T-helper 2 cell treated with Interferon-gamma antibody and Interleukin-4, amounts not matched to agents 5 μg/mL and 100 μg/mL, for 36 hours (primary cell): ENCODE measurements at places on chromosomes 5 and 9.

GRCh38 chr5:59810041-59810440, 83.5 kb downstream of the PDE4D start:
- no peaks in the 10 kb centered on the region for H3K4me1 ChIP-seq
- H3K27ac ChIP-seq: no peak overlapping the region
- peaks cover 11% of the 10 kb centered on the region for H3K27me3 ChIP-seq
- no peak overlapping the region for H3K4me3 ChIP-seq
- no peaks in the 10 kb centered on the region for H3K36me3 ChIP-seq

GRCh38 chr5:88760527-88760926, 122.5 kb downstream of the MEF2C start:
- DNase-seq: no peak
- H3K27me3 ChIP-seq: peaks cover 25% of the 10 kb centered on the region
- no peaks in the 10 kb centered on the region for H3K4me1 ChIP-seq
- H3K36me3 ChIP-seq: no peaks in the 10 kb centered on the region
- no peak overlapping the region for H3K4me3 ChIP-seq
- H3K27ac ChIP-seq: no peak overlapping the region

DNA sequence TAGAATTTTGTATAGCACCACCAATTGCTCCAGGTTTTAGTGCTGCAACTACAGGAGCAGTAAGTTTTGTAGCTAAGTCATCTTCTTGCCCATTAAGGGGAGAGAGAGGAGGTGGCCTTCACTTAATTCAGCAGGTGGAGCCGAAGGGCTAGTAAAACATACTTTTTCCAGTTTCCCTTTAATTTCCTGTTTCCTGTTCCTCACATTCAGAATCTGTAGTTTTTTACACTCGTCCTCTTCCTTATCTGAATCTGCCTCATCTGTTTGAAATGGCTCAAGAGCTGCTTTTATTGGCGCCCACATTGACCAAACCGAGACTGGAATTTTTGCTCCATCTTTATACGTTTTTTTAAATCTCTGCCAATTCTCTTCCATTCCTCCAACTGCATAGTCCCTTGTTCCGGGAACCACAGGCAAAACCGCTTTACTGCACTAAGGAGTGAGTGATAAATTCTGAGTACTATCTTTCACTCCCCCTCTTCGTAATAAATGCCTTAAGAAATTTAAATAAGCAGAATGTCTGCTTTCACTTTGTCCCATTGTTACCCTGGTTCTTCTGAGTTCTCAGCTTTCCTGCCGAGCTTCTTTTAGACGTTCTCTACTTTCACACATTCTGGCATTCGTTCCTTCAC, 133.9 kb downstream of the DROSHA start:
- peaks cover 16% of the 10 kb centered on the region for H3K36me3 ChIP-seq
- no peak overlapping the region for H3K4me3 ChIP-seq
- H3K4me1 ChIP-seq: no peaks in the 10 kb centered on the region
- DNase-seq: no peak

- peaks cover 41% of the 10 kb centered on the region for H3K27me3 ChIP-seq
- no peak overlapping the region for H3K27ac ChIP-seq
- DNase-seq: no peak
- H3K4me3 ChIP-seq: no peak overlapping the region
- H3K36me3 ChIP-seq: no peaks in the 10 kb centered on the region
These were observed 12.2 kb upstream of the TMEM252 start for GRCh38 chr9:68552700-68553476.

GRCh38 chr5:61215996-61216395, 53.7 kb upstream of the SMIM15 start:
- no peaks in the 10 kb centered on the region for H3K4me1 ChIP-seq
- no peaks in the 10 kb centered on the region for H3K36me3 ChIP-seq
- H3K27ac ChIP-seq: no peak overlapping the region
- no peak for DNase-seq

DNA sequence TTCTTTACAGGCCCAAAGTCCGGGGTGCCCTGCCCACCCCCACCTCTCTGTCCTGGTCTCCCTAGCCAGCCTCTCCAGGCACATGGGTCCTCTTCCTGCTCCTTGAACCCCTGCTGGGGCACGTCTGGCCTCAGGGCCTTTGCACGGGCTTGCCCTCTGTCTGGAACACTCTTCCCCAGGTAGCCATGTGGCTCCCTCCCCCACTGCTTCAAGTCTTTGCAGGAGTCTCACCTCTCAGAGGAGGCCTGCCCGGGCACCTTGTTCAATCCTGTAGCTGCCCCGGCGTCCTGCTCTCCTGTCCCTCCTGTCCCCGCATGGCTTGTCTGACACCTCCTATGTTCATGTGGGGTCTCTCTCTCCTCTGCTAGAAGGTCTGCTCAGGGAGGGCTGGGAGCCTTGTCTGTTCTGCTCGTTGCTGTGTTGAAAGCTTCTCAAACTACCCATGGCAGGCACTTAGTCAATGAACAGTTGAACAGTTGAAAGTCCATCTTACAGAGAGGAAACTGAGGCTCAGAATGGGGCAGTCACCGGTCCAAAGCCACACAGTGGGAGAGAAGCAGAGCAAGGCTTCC, 241.4 kb downstream of the PBX3 start:
- H3K4me1 ChIP-seq: no peaks in the 10 kb centered on the region
- H3K4me3 ChIP-seq: no peak overlapping the region

DNA sequence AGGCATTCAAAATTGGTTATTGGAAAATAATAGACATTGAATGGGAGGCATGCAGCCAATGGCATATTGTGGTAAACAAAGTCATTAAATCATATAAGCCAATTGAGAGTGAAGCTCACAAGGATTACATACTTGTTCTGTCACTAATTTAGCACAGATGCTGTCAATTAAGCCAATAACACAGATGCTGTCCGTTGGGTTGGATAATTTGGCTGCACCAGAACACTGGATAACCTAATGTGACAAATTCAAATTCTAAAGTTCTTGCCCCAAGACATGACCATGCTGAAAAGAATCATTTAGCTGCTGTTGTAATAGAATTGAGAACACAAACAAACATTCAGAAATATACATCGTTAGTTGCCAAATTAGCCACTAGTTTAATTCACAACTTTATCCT, 1796.4 kb downstream of the EFNA5 start:
- H3K36me3 ChIP-seq: no peaks in the 10 kb centered on the region
- no peaks in the 10 kb centered on the region for H3K27me3 ChIP-seq
- DNase-seq: no peak
- no peak overlapping the region for H3K27ac ChIP-seq

DNA sequence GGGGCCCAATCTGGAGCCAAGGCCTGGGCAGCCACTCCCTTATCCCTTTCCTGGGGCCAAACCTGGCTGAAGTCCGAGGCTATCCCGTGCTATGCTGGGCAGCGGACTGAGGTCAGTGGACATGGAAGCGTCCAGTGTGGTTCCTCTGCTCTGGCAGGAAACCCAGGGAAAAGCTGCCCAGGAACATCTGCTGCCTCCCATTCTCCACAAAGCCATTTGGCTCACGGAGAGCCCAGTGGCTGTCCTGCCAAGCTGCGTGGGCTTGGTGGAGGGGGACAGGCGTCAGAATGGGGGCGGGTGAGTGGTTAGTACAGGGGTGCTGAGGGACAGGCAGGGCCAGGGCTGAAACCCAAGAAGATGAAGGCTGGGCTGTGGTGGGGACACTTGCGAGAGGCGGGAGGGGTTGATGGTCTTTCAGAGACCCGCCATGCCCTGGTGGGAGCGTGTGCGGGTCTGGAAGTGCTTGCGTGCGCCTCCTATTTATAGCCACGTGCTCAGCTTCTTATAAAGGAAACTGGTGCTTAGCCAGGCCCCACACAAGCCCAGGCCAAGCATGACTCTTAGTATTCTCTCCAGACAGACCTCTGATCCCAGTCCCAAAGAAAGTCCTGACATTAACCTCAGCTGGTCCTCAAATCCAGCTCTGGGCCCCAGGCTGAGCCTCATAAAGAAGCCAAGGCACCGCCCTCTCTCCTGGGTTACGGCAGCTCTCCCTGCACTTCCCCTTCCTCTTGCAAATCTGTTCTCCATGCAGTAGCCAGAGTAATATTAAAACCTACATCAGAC, 9.4 kb upstream of the SLC6A7 start:
- no peaks in the 10 kb centered on the region for H3K4me1 ChIP-seq
- no peak for DNase-seq
- H3K36me3 ChIP-seq: no peaks in the 10 kb centered on the region
- H3K27me3 ChIP-seq: peaks cover 2% of the 10 kb centered on the region

DNA sequence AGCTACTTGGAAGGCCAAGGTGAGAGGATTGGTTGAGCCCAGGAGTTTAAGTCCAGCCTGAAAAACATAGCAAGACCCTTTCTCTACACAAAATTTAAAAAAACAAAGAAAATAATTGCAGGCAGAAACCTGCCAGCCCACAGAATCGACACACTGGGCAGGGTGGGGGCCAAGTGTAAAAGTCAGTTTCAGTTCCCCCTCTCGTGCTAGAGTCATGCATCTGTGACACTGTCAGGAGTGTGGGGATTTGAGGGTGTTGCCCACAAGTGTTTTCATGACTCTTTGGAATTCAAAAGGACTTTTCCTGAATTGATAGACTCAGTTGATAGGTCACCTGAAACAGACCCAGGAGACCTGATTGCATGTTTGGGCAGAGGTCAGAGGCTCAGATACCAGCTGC, 47.6 kb downstream of the PRRC2B start:
- H3K4me3 ChIP-seq: no peak overlapping the region
- H3K36me3 ChIP-seq: peaks cover 71% of the 10 kb centered on the region
- H3K4me1 ChIP-seq: peaks cover 12% of the 10 kb centered on the region
- no peak overlapping the region for H3K27ac ChIP-seq
- no peaks in the 10 kb centered on the region for H3K27me3 ChIP-seq

GRCh38 chr9:114372921-114373448, 14.8 kb downstream of the AKNA start:
- DNase-seq: peak; percentile 81
- no peaks in the 10 kb centered on the region for H3K27me3 ChIP-seq
- peak overlapping the region; percentile 80 for H3K4me3 ChIP-seq

DNA sequence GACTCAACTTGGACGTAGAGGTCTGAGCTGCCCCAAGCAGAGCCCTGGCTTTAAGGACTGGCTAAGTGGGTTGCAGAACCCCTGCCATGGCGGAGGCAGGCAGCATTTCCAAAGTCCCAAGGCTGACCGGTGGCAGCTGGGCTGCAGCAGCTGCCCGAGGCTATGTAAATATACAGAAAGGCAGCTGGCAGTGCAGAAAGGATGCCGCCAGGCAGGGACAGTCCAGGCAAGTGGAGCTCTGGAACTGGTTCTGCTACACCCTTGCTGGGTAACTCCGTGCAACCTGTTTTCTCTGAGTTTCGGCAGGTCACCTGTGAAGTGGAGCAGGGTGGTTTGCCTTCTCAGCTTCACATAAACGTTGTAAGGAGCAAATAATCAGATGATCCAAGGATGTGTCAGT, 46.0 kb downstream of the SHB start:
- no peaks in the 10 kb centered on the region for H3K36me3 ChIP-seq
- no peak for DNase-seq
- no peak overlapping the region for H3K27ac ChIP-seq

GRCh38 chr9:112551641-112552040, 65.0 kb downstream of the KIAA1958 start:
- no peak overlapping the region for H3K4me3 ChIP-seq
- H3K36me3 ChIP-seq: no peaks in the 10 kb centered on the region
- DNase-seq: no peak
- H3K27me3 ChIP-seq: no peaks in the 10 kb centered on the region
- H3K4me1 ChIP-seq: peaks cover 5% of the 10 kb centered on the region

DNA sequence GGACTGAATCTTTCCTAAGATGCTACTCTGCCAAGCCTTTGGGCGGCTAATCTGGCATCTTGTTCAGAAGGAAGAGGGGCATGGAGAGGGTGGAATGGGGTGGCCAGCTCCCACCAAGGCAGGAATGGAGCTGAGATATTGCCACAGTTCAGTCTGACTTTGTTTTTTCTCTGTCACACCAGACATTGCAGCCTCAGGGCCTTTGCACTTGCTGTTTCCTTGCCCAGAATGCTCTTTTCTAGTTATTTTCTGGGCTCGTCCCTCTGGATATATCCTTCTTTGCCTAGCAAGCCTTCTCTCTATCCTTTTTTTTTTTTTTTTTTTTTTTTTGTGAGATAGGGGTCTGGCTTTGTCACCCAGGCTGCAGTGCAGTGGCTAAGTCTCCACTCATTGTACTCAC, 40.8 kb downstream of the ZNF618 start:
- H3K4me1 ChIP-seq: no peaks in the 10 kb centered on the region
- H3K27ac ChIP-seq: no peak overlapping the region
- no peak for DNase-seq
- H3K36me3 ChIP-seq: no peaks in the 10 kb centered on the region
- H3K4me3 ChIP-seq: no peak overlapping the region

- no peaks in the 10 kb centered on the region for H3K27me3 ChIP-seq
- H3K36me3 ChIP-seq: peaks cover 85% of the 10 kb centered on the region
- peaks cover 13% of the 10 kb centered on the region for H3K4me1 ChIP-seq
- H3K27ac ChIP-seq: no peak overlapping the region
- no peak for DNase-seq
These were observed 57.6 kb downstream of the JAK2 start for GRCh38 chr9:5042661-5043178.

DNA sequence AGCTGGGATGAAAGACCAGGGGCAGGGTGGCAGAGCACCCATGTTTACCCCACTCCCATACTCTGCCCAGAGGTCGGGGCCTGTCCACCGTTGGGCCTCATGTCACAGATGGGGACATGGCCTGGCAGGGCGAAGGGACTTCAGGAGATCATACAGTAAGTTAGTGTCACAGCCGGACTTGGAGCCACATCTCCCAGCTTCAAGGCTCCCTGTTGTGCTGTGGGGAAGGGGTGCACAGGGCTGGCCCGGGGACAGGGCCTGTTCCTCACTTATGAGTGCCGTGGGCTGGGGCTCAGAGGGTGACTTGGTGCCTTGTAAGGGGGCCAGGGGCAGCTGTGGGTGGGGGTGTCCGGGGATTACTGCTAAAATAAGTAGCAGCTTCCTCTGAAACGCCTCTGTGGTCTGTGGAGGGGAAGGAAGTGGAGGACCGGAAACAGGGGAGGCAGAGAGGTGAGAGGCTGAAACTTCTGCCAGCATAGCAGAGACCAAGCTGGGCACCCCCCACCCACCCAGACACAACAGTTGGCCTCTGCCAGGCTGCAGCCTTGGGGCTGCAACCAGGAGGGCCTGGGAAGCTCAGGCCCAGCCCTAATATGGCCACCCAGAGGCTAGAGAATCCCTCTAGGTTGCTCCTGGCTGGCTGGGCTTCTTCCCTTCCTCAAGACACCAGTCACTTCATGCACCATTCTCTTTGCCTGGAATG, 41.1 kb upstream of the NEK6 start:
- H3K4me1 ChIP-seq: peaks cover 63% of the 10 kb centered on the region
- peak; percentile 80 for DNase-seq
- peak overlapping the region; percentile 86 for H3K27ac ChIP-seq
- no peaks in the 10 kb centered on the region for H3K27me3 ChIP-seq
- no peaks in the 10 kb centered on the region for H3K36me3 ChIP-seq
- H3K4me3 ChIP-seq: peak overlapping the region; percentile 75

- no peak for DNase-seq
- H3K4me1 ChIP-seq: peaks cover 47% of the 10 kb centered on the region
- no peaks in the 10 kb centered on the region for H3K27me3 ChIP-seq
- no peak overlapping the region for H3K4me3 ChIP-seq
- H3K27ac ChIP-seq: no peak overlapping the region
These were observed 69.9 kb downstream of the RCL1 start for GRCh38 chr9:4862506-4863250.
